ENCODE measurements at places on chromosomes 3 and 15.

GRCh38 chr15:57665939-57666338 lies 40.6 kb upstream of the POLR2M start:
- DNase-seq, result no peak

- DNase-seq, result no peak
These were observed 64.8 kb upstream of the STIMATE start for GRCh38 chr3:52962160-52962559.

DNA sequence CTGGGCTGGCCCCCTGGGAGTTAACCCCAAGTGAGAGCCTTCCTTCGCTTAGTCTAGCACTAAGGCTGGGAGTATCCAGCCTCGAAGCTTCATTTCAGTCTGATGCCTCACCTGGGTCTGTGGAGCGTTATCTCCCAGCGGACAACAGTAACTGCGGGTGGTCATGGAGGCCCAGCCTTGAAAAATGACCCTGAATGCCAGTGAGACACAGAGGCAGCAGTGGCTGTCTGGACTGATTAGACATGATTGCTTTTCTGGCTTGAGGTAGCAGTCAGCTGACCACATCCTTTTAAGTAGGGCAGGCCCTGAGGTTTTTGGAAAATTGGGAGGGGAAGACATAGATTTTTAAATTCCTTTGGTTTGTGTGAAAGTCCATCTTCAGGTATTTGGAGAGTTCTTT lies 28.2 kb upstream of the TRIM59 start:
- no peak for DNase-seq

- no peak for DNase-seq
These were observed 36.6 kb upstream of the CD47 start for GRCh38 chr3:108127301-108127988.

DNA sequence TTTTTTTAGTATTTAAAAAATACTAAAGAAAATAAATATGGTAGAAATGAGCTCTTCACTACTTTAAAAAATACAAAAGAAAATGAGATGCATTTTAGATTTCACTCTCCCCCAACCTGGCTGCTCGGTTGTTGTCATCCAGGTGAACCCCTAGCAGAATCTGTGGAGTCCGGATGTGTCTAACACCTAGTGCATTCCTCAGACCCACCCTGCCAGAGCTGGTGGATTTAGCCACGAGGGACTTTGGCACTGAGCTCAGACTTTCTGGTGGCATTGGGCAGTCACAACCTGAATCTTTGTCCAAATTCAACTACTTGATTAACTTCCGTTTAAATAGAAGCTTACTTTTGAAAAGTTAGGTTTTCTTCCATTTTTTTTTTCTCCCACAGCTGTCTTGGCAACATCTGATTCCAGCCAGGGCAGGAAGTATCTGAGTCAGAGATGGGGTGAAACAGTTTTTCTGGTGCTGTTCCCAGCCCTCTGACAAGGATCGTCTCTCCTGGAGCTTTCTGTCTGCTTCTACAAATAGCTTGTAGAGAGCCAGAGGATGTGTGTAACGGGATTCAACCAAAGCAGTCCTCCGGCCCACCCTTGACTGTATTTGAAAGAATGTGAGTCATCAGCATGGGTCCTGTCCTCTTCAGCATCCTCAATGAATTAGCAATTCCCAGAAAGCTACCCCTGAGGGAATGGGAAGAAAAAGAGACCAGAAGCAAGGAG lies 301.8 kb upstream of the MCTP2 start:
- no peak for DNase-seq

DNA sequence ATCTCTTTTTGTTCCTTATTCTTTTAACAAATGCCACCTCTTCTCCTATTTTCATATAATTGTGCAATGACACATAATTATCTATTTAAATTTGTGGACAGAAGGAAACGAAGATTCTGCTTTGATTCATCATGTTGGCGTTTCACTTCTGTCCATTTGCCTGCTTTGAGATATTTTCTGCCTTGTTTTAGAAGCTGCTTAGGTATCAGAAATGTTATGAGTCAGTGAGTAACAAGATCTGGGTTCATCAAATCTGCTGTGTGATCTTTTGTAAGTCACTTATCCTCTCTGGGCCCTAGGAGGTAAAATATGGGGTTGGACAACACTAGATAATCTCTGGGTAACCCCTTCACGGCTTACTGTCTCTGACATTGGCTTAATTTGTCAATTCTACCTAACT lies 7.3 kb upstream of the MINDY4B start:
- DNase-seq, result no peak

DNA sequence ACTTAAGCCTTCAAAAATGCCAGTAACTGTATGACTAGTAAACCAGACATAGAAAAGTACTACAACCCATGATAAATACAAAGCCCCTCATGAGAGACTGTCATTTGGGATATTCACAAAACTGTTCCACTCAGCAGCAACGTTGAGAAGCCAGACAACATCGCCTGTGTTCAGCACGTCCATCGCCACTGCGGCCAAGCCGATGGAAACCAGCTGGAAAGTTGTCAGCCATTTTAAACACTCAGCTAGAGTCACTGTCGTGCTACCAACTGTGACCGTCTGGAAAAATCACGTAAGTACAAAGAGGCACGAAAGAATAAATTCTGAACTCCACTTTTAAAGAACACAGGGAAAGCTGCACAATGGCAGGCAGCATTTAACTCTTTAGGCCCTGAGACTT lies 340.7 kb upstream of the WNT5A start:
- no peak for DNase-seq

DNA sequence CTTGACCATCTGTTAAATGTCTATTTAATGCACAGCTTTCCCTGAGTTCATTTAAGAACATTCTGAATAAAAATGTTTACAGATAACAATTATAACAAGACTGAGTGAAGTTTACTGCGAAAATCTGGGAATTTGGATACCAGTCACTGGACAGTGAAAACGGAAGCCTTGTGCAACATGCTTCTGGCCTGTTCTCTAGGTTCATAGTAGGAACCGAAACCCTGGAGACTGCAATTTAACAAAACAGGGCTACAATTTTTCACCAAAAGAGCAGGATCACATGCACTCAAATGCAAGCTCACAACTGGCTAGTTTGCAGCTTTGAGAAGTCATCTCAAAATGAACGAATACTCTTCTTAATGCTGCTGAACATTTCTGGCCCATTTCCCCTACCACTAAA lies 435.9 kb downstream of the NR2F2 start:
- no peak for DNase-seq

GRCh38 chr3:113659101-113659541 lies 37.3 kb downstream of the USF3 start:
- DNase-seq, result no peak

- no peak for DNase-seq
These were observed at the start of gene C3orf62 for GRCh38 chr3:49276475-49277382. C3orf62 (minus strand) TSS chr3:49277232; CDS start chr3:49276872, 360 bp downstream.

- no peak for DNase-seq
These were observed 33.9 kb upstream of the SLC41A3 start for GRCh38 chr3:126117786-126118185.

DNA sequence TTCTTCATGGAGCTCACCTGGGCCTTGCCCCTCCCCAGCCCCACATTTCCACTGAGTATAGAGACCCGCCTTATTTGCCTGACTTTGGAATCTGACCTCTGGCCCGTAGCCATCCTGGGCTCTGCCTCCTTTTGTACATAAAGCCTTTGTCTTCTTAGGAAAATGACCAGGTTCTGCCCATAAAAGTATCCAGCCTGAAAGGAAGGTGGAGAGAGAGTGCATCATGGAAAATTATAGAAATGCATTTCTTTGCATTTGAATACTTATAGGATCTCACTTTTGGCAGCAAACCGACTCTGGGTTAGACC lies 3.6 kb upstream of the SH2D7 start:
- DNase-seq, result no peak

- no peak for DNase-seq
These were observed 153.8 kb downstream of the ULK4 start for GRCh38 chr3:41808152-41808551.

- no peak for DNase-seq
These were observed 556.8 kb downstream of the NSUN3 start for GRCh38 chr3:94619643-94620042.

DNA sequence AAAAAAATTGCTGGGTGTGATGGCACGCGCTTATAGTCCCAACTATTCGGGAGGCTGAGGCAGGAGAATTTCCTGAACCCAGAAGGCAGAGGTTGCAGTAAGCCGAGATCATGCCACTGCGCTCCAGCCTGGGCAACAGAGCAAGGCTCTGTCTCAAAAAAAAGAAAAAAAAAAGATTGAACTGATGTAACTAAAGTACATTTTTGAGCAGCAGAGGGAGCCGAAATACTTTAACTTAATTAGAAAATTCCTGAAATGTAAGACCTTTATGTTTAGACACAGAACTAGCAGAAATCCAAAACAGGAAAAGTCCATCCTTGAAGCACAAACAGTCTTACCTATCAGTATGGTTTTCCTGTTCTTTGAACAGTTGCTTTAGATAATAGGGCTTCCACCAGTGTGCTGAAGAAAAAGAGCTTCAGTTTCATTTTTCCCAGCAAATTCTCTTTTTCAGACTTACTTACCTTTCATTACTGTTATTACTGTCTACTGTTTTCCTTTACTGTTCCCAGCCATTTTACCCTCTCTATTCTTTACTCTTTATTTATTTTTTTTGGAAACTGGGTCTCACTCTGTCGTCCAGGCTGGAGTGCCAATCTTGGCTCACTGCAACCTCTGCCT lies 33.4 kb upstream of the ZNF609 start:
- no peak for DNase-seq

GRCh38 chr15:69693059-69693458 lies 240.4 kb downstream of the RPLP1 start:
- DNase-seq, result no peak

DNA sequence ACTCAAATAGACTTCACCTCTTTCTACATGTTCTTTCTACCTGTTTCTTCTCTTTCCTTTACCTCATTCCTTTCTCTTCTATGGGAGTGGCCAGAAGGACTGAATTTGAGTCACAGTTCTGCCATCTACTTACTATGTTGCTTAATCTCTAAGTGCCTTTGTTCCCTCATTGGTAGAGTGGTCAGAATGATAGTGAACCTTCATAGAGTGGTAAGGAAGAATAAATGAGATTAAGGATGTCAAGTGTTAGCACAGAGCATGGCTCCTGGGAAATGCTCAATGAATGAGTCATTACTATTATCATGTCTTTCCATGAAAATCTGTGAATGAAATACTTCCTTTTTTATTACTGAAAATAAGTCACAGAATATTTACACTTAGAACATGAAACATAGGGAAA lies 17.5 kb downstream of the TMEM207 start:
- DNase-seq, result no peak

- DNase-seq, result no peak
These were observed 214.0 kb upstream of the RARB start for GRCh38 chr3:25214034-25214433.

GRCh38 chr3:72223116-72223515 lies 438.2 kb upstream of the PROK2 start:
- DNase-seq, result no peak

GRCh38 chr3:194275721-194276120 lies 75.4 kb downstream of the CPN2 start:
- no peak for DNase-seq

- DNase-seq, result no peak
These were observed 234.2 kb upstream of the MCTP2 start for GRCh38 chr15:93997071-93997658.

DNA sequence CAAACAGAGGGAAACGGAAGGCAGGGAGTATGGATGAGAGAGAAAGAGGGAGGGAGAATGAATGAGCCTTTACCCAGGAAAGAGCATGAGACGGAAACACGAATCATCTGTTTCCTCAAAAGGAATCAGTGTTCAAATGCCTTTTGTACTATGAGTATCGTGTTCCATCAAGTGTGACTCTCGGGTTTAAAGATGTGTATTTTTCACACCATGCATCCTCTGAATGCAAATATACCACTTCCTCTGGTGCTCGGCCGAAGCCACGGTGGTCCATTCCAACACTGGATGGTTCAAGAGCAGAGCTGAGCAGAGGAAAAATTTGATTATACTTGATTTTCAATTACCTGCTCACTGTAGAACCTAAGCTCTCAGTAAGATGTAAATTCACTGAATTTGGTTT lies 505.1 kb downstream of the MECOM start:
- DNase-seq, result no peak

GRCh38 chr3:51354731-51355615 lies 30.1 kb upstream of the MANF start:
- no peak for DNase-seq

- no peak for DNase-seq
These were observed 39.0 kb downstream of the SIDT1 start for GRCh38 chr3:113571360-113571759.

- no peak for DNase-seq
These were observed 47.0 kb upstream of the RBP1 start for GRCh38 chr3:139586420-139587017.

GRCh38 chr3:38468765-38469164 lies 15.1 kb downstream of the ACVR2B start:
- no peak for DNase-seq

DNA sequence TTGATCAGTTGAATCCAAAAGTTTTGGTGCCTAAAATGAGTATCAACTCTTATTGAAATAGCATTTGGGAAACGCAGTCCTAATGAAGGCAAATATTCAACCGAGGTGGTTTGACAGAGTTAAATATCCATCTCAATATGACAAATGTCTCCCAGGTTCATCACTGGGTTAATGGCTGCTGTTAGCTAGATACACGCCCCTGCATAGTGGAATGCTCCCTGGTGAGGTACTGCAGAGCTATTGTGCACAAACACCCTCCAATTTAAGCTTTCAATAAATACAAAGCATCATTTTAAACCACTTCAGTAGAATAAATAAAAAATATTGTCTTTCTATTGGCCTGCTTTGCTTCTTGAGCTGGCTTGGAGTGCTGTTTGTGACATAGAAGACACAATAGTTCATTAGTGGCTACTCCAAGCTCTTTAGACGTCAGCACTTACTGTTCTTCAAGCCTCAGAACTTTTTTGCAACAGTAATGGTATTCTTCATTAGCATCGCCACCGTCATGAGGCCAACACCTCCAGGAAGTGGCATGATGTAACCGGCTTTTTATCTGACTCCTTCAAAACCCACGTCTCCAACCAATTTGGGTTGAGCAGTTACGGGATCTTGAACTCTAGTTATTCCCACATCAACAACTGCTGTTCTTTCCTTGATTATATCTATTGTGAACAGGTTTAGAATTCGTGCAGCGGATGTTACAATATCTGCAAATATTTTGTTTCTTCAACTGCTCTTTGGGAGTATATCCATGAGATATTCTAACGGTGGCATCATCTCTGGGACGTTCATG lies 1159.6 kb upstream of the EPHA6 start:
- no peak for DNase-seq

Measured in neuronal stem cell (in vitro differentiated cells).